ENCODE measurements at places on chromosomes 12 and 14.

GRCh38 chr12:2613326-2614073 lies 181.3 kb upstream of the FKBP4 start:
- no peak for DNase-seq

DNA sequence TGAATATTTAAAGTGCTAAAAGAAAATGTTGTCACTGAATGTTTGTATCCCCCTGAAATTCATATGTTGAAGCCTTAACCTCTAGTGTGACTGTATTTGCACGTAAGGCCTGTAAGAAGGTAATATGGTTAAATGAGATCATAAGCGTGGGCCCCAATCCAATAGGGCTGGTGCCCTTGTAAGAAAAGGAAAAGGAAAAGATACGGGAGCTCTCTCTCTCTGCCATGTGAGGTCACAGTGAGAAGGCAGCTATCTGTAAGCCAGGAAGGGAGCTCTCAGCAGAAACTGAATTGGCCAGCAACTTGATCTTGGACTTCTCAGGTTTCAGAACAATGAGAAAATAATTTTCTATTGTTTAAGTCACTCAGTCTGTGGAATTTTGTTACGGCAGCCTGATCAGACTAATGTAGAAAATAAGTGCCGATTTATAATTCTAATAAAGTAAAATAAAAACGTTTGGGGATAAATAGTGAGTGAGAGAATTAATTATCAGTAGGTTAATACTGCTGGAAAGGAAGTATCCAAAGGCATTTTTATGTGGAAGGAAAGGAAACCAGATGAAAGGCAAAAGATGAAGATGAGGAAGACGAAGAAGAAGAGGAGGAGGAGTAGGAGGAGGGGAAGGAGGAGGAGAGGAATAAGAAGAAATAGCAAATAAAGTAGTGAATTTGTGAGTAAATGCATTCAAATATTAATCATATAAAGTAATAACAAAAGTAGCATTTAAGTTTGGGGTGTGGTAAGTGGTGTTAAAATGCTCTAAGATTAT lies 188.5 kb upstream of the KRR1 start:
- no peak for DNase-seq

- DNase-seq, result no peak
Observed at GRCh38 chr12:102350070-102350469, 130.3 kb downstream of the IGF1 start.

GRCh38 chr12:14999021-14999694 lies 26.3 kb downstream of the PDE6H start:
- DNase-seq, result no peak

DNA sequence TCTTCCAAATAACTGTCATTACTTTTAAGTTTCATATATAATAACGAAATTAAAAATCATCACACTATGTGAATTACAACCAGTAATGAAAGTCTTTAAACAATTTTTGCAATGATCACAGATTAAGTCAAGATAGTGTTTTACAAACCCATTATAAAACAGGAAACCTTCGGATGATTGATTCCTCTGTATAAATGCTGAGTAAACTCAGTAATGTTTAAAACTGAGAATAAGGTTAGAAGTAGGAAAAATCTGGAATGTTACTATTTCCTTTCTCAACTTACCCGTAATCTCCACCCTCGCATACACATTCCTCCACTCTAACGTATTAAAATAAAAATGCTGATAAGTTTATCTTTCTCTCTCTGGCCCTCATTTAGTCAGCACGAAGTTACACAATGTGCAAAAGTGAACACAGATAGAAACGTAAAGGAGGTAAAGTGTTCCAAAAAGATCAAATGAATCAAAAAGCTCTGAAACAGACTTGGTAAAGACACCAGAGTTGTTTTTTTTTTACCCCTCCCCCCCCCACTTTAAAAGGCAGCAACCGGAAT lies 1.6 kb downstream of the ZFC3H1 start:
- DNase-seq, result no peak

- DNase-seq, result peak; percentile 22
Observed at GRCh38 chr14:103551338-103551762, 11.1 kb downstream of the BAG5 start.

- no peak for DNase-seq
Observed at GRCh38 chr12:3329361-3329760, 161.6 kb upstream of the PRMT8 start.

DNA sequence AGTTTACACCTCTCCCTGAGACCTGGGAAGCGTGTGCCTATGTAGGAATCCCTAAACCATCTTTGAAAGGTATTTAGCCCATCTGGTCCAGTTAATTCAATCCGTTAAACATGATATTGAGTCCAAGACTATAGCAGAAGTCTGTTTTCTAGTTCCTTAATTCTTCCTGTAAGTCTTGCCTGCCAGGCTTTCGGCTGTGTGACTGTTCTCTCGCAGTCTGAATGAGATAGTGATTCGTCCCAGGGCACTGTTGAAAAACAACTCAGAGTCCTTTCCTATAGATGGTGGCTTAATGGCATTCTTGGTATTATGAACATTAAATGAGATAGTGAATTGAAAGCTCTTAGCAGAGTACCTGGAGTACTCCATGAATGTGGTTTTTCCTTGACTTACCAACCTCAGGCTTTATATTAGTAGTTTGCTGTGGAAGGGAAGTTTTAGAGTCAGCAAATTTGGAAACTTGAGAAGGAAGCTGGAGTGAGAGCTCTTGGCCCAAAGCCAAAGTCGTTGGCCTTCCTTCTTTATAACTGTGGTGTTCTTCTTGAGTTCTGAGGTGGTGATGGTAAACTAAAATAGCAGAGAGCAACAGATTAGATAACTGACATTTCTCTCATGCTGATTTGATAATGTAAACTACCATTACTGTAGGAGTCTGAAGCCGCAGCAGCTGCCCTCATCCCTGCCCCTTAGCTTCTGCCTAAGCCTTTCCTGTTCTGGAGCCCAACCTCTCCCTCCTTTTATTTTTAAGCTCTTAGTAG lies 76.5 kb downstream of the TGFB3 start:
- no peak for DNase-seq

DNA sequence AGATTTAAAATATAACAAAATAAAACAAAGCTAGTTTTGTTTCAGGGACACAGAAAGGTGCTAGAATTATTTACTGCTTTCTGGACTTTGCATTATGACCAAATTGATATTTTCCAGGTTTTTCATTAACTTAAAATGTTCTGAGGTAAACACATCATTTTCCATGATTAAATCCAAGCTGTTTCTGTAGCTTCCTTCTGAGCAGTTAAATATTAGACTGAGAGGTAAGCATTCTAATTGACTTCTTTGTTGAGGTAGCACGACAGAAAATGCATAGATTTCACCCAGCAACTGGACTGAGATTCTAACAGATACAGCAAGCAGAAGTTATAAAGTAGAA lies 98.3 kb downstream of the BMP4 start:
- DNase-seq, result no peak

- DNase-seq, result no peak
Observed at GRCh38 chr14:95335071-95335470, 15.4 kb upstream of the CLMN start.

DNA sequence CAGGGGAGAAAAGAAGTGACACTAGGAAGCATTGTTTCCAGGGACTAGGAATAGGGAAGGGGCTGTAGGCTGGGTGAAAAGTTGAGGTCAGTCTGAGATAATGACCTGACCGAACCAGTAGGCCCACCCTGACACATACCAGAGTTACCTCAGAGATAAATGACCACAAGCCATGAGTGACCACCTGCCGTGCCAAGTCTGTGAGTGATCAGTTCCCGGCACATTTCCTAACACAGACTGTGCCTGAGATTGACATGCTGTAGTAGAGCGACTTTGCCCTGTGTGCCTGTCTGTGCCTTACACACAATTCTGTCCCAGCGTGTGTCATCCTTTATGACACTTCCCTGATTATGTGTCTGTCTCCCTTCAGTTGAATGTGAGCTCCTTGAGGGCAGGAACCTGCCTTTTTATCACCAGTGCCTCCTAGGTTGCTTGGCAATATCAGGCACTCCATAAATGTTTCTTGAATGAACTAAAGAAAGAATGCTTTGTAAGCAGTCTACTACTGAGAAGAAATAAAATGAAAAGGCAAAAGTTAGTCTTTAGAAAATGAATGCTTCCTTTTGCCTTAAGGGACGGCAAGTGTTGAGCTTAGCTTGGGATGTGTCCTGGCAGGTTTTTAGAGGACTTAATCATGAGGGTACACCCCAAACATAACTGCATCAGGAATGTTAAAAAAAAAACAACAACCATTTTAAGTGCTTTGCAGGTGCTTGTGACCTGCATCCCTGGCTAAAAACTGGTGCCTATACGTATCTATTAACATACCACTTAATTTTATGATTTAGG lies 9.6 kb upstream of the SSPN start:
- no peak for DNase-seq

GRCh38 chr14:74400919-74401503 lies 25.0 kb downstream of the SYNDIG1L start:
- DNase-seq, result no peak

GRCh38 chr12:56530390-56531055 lies 8.9 kb downstream of the RBMS2 start:
- DNase-seq, result no peak

GRCh38 chr12:120220838-120221575 lies 20.1 kb upstream of the RPLP0 start:
- DNase-seq, result no peak

GRCh38 chr12:54463034-54463433 lies 10.4 kb downstream of the GTSF1 start:
- DNase-seq, result no peak

DNA sequence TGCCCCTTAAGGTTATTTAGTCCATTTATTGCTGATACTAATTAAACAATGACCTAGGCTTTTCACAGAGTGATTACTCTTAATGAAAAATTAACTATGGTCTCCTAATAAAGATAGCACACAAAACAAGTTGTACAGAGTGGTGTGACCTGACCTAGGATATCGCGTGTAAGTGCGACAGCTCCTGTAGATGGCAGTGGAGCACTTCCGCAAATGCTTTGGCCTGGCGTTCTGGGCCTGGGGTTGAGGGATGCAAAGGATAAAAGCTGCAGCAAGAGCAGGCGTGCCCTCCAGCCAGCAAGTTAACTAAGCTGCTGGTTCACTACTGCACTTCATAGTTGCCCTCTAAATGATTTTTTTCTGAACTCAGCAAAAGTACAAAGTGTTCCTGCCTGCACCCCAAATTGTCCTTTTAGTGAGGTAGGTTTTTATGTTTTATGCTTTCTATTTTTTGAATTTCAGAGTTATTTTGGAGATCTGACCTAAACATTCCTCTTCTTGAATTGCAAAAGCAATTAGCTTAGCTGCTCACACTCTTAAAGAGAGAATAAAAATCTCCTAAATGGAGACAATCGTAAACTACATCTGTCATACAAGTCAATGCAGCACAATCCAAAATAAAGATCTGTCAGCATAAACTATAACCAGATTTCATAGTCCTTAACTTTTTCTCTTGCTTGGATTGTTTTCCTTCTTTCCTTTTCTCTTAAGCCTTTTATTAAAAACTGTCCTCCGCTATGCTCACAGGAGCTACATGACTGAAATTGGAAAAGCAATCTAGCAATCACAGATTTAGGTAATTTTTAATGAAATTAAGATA lies 379.6 kb downstream of the LRIG3 start:
- DNase-seq, result peak; percentile 36

- no peak for DNase-seq
Observed at GRCh38 chr14:39876916-39877315, 444.7 kb upstream of the FBXO33 start.

DNA sequence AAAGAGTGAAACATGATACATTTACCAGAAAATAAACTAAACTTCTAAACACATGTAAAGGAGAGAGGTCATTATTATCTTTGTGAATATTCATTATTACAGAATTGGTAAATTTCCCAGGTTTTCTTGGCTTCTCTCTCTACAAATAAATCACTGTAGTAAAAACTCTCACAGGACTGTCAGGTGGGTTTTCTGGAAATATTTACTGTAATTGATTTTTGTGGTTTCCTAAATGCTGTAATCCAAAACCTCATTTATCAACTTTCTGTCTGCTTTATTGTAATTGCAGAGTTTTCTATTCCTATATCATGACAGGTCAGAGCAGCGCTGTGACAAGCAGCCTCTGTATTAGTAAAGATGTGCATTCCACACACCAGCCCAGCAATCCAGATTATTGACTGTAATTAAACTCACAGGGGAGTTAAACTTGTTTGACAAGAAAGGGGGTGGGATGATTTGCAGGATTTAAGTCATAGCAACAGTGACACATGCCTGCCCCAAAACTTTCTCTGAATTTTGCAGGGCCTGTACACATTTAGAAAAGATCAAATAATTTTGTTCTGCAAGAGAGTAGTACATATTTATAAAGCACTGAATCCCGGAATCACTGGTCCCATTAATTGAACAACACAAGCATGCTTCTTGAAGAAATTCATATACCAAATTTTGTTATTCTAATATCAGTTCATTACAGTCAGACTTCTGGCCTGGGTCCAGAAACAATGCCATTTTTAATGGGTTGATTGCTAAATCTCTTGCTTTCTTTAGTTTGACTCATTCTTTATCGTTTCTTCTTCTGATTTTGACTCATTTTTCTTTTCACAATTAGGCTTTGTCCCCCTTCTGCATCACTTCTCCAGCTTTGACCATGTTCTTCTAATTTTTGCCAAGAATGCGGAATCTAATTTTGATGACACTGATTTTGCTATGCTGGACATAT lies 42.2 kb downstream of the PTPRO start:
- no peak for DNase-seq

- DNase-seq, result no peak
Observed at GRCh38 chr14:23697680-23698079, 61.5 kb downstream of the DHRS2 start.

DNA sequence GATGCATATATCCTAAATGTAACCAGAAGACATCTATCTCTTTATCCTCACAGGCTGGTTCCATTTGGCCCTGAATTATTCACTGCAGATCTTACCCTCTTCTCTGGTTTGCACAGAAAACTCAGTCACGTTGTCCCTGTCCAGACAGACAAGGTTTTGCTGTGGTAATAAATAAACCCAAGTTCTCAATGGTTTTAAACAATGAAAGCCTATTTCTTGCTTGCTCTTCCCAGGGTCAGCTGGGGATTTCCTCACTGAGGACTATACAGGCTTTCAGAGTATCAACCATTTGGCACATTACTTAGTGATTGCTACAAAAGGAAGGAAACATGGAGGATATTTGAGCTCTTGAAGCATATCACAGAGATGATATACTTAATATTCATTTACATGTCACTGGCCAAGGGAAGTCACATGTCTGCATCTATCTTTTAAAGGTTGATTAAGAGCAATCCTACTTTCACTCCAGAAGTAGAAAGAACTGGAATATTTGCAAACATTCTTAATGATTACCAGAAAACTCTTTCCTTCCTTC lies 24.4 kb upstream of the E2F7 start:
- no peak for DNase-seq

GRCh38 chr14:94906577-94906976 lies 136.7 kb upstream of the GSC start:
- DNase-seq, result no peak

DNA sequence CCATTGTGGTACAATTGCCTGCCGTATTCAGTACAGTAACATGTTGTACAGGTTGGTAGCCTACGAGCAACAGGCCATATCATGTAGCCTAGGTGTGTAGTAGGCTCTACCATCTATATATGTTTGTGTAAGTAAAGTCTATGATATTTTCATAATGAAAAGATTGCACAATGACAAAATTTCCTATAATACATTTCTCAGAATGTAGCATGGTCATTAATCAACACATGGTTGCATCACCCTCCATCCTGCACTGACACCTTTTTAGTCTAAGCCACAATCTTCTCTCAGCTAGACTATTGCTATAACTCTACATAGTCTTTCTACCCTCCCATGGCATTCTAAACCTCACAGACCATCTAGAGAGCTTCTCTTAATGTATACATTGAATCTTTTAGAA lies 158.5 kb upstream of the HMGA2 start:
- no peak for DNase-seq
